ENCODE measurements at places on chromosomes 16 and 17. TPM values are rescaled to one million over a fixed set of nuclear protein-coding genes. Genes with fewer than 3 reads are reported as not detected.

RPL26 gene
- total RNA-seq = 3,757 TPM

VTN gene
- total RNA-seq = 0.53 TPM

ALOX12B gene
- 1.5 TPM for total RNA-seq

DNA sequence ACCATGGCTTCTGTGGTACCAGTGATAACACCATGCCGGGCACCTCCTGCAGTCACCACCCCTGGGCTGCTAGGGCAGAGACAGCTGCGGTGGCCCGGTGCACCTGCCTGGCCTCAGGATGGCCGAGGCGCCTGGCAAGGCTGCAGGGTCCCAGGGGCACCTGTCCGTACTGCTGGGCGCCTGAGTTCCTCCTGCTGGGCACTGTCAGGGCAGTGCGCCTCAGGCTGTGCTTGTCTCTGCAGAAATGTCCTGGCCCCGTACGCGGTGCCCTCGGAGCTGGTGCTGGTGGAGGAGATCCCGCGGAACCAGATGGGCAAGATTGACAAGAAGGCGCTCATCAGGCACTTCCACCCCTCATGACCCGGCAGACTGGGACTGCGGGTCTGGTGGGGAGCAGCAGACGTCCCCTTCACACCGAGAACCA is 17.7 kb upstream of the CDH15 start:
- no peak for DNase-seq

DNA sequence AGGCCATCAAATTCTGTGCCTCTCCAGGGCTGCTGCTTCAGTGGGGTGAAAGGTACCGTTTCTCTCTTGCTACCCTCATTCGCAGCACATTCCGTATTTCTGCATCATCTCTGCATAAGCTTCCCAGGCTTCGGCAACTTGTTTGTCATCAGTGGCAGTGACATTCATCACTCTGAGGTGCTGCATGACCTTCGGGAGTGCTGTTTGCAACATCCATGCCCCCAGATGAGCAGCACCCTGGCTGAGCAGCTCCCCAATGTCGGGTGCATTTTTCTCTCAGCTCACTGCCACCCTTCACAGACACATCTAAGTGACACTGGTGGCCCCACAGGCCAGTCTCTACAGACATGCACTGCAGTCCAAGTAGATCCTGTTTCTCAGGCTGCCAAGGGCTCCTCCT is 3.8 kb downstream of the CREBBP start:
- DNase-seq = no peak

GHDC gene
- total RNA-seq = 25.3 TPM

- DNase-seq = no peak
Measured at GRCh38 chr16:1984347-1985225, 593 bp downstream of the GFER start.

WSCD1 gene
- not detected for total RNA-seq

DNA sequence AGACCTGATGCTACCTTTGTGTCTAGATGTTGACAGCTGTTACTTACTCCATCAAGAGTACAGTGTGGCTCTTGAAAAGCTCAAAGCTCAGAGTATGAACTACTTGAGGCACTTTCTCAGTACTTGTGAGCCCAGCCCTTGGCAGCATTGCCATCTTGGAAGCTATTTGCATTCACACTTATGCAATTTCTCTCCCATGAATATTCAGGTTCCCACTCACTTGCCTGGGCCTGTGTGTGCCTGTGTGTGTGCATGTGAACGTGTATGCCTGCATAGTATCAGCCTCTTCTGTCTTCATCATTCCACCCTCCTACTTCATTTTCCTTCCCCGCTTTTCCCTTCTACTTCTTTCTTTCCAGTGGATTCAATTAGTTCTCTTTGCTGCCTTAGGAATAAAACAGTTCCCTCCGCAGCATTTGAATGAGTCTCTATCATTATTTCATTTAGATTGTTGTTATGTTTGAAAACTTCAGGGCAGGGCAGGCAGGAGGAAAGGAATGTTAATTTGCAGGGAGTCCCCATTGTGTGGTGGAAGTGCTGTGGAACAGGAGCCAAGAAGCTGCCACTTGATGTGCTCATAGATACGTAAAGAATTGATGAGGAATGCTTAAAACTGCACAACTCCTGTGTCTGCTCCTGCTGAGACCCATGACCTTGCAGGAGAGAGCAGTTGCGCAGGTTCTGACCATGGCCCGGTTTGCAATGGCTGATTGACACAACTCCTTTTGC is 58.9 kb downstream of the HS3ST4 start:
- DNase-seq = no peak

GRCh38 chr17:59641799-59642484 is 22.2 kb downstream of the CLTC start:
- DNase-seq = no peak

GRCh38 chr16:20061132-20061531 is 12.6 kb downstream of the GPR139 start:
- no peak for DNase-seq

DNA sequence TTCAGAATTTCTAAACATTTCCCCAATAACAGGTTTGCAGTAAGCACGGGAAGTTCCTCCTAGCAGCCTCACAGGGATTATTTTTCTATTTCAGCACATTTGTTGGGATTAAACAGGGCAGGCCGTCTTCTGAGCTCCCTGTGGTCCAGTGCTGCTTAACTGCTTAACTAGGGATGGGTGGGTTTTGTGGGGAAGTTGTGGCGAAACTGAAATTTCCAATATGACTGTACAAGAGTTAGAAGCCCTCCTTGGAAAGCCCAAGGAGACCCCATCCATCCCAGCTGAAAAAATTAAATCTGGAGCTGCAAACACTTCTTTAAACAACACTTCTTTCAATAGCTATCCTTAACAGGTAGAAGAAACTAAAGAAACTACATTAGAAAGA is 22.2 kb downstream of the FAM117A start:
- DNase-seq = no peak

DNA sequence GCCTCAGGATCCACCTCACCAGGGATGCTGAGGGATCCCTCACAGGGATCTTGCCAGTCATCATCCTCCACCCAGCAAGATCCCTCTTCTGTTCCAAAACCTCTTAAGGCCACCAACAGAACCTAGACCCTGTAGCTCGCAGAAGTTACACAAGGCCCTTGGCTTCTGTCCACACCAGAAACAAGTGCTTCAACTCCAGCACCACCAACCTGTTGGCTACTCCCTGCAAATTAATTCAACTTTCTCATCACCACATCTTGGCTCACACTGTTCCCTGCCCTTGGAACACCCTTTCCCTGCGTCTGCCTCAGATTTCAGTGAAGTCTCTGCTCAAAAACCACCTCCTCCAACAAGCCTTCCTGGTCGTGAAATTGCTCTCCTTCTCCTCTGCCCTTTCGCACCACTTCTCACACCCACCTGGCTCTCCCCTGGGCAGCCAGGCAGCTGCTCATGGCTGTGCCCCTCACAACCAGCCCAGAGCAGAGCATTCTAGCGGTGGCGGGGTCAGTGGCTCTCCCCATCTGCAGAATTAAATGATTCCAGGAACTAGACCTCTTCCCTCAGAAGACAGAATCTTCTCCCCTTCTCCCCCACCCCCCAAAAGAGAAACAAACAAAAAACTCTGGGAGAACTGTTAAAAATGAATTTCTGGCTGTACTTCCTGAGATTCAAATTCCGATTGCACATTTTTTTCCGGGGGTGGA is 1.8 kb downstream of the PLLP start:
- no peak for DNase-seq

- no peak for DNase-seq
Measured at GRCh38 chr17:81817758-81818147, 13.8 kb downstream of the GCGR start.

RCVRN gene
- not detected for total RNA-seq

DNA sequence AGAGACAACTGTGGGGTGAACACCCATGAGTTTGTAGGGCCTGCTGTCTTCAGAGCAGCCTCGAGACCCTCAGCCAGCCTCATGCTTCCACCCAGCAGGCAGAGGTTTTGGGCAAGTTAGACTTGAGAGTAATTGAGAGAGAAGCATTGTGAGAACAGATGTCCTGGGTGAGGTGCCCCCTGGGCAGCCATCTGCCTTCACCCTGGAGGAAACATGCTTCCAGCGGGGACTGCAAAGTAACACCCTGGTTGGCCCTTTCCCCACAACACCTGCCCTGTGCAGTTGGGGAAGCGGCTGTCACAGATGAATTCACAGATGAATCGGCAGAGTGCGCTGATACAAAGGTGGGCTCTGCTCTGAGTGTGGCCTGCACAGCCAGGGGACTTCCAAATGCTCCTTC is 23.4 kb downstream of the ATPAF2 start:
- DNase-seq = no peak

- no peak for DNase-seq
Measured at GRCh38 chr17:57323391-57323790, 67.1 kb downstream of the MSI2 start.

PLD6 gene
- 9.2 TPM for total RNA-seq

DNA sequence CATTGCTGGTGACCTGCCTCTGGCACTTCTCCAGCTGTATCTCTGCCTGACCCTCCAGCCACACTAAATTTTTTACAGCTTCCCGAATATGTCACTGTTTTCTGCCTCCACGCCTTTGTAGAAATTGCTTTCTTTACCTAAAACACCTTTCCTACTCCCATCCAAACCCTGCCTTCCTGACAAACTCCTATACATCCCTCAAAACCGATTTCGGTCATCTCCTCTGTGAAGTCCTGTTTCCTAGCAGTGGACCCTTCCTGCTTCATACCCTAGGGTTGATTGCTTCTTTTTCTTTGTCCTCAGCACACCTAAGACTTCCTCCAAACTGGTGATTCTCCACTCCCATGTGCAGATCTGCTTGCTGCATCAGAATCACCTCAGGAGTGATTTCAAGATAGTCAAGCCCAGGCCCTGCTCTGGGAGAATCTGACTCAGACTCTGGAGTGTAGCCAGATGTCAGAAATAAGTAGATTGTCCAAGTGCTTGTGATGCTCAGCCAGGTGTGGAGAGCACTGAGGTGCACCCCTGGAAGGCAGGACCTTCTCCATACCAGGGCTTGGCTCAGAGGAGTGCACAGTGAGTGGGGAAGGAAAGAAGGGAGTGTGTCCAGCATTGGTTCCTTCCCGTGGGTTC is 184.2 kb downstream of the COPRS start:
- no peak for DNase-seq

ORC6 gene
- total RNA-seq = 42.9 TPM

UTP18 gene
- total RNA-seq = 56.3 TPM

DNA sequence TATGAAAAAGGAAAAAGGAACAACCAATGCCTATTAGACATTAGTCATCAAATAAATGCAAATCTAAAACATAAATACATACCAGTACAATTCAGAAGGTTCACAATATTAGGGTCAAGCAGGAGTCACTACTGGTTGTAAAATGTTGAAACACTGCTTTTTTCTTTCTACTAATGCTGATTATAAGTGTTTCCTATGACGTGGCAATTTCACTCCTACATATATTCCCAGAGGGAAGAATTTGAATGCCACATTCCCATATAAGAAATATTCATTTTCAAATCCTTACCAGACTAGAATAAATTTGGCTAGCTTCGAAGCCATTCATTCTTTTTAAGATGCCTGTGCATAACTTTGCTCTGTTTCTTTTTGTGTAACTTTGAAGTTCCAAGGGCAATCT is 2.6 kb upstream of the KRTAP9-2 start:
- DNase-seq = no peak

DNA sequence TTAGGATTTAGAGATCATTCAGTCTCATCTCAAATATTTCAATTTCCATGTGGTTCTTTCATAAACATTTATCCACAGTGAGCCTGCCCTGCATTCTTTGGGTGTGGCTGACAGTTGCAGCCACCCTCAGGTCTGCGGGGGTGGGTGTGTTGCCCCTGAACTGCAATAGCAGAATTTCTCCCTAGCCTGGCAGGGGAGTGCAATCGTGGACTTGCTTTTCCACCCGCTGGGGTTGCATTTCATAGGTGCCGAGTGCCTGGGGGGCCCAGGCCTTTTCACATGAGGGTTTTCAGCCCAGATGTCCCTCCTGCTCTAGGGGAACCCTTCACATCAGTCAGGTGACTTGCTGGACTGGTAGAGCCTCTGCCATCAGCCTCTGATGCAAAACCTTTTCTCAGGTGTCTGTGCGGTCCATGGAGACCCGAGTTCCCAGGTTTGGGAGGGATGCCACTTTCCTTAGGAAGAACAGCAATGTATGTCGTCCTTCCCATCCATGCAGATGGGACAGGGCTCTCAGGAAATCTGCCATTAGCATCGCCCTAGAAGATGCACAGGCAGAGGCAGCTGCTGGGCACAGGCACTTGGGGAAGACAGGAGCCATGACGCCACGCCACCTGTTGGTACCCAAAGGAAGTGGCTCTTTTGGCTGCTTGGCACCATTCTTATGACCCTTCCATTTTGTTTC is 2.4 kb upstream of the USP36 start:
- no peak for DNase-seq

GRCh38 chr16:56801762-56802161 is 63.2 kb upstream of the SLC12A3 start:
- DNase-seq = no peak

CALB2 gene
- not detected for total RNA-seq

DNA sequence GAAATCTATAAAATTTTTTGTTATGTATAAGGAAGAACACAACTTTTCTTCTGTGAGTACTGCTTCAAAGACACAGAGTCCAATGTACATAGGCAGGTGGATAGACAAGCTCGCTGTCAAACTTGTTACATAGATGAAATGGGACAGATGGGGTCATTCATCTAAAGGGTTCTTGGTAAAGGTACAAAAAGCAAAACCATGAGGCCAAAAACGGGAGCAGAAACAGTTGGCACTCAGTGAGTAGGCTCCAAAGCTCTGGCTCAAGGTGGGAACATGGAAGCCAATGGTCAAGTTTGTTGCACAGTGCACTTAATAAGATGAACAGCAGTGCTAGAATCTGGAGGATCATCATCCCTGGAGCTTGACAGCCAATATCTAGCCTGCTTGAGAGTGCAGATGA is 979.0 kb upstream of the EEF2KMT start:
- no peak for DNase-seq

DNA sequence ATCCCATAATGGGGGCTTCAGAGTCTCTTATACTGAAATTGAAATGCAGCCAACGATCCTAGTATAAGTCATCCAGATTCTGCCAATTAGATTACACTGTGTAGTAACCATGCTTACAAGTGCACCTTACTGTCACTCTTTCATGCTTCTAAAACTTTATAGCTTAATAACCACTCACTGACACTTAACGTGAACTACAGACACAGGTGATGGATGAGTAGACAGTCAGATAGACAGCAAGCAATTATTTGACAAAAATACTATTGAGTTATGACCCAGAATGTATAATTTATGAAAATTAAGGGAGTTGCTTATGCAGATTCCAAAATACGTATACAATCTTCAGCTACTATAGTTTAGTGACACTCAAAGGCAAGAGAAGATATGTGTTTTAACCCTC is 6.3 kb downstream of the CDH8 start:
- no peak for DNase-seq

TAC4 gene
- total RNA-seq = not detected
